ENCODE measurements at places on chromosomes 11 and 22.

DNA sequence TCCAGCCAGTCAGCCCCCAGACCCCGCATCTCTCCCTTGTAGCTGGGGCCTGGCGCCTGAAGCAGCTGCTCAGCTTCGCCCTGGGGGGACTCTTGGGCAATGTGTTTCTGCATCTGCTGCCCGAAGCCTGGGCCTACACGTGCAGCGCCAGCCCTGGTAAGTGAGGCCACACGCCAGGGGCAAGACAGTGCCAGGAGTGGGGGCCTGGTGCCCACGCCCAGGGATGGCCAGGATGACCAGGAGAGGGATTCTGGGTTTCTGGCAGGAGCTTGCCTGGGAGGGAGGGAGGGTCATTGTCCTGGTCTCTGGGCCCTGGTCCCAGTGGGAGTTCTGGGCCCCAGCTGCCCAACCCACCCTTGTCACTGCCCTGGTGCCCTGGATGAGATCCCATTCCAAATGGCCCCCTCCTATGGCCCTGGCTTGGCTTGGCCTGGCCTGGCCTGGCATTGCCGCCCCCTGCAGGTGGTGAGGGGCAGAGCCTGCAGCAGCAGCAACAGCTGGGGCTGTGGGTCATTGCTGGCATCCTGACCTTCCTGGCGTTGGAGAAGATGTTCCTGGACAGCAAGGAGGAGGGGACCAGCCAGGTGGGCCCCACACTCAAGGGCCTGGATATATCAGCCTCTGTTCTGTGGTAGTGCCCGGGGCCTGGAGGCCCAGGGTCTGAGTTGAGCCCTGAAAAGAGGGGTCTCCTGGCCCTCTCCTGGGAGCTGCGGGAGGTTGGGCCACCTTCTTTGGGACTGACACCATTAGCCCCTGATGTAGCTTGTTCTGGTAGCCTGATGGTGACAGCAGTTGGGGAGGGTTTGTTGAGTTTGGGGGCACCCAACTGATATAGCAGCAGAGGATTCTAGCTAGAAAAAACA lies 3.7 kb downstream of the SLC39A13 start:
- peak; percentile 79 for DNase-seq

DNA sequence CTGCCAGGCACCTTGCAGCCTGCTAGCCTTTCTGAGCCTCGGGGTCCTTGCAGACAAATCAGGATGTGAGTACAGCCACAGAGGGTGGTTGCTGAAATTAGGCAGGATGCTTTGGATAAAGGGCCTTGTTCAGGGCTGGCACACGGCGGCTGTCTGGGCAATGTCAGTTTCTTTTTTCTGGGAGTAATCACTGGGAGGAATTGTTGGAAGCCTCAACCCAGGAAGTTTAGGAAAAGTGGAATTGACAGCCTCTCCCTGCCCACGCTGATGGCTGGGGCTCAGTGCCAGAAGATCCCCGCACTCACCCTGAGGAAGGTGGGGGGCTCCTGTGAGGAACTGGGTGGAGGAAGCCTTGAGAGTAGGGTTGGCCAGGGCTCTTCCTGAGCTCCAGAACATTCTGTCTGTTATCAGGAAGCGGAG lies 37.4 kb downstream of the CD82 start:
- DNase-seq, result no peak

DNA sequence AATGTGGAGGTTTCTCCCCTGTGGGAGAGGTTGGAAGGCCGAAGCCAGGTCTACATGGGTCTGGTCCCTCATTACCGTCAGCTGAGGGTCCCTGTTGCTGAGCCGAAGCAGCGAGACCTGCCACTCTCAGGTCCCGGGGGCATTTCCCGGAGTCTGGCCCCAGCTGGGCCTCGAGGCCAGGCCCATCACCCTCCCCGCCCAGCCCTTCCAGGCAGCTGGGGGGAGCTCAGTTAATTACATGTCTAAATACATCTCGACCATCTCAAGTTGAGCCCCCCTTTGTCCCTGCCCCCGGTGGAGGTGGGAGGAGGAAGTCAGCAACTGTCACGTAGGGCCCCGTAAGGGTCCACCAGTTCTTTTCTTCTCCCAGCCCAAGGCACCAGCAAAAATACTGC lies 3.6 kb downstream of the CDKN1C start:
- peak; percentile 33 for DNase-seq

DNA sequence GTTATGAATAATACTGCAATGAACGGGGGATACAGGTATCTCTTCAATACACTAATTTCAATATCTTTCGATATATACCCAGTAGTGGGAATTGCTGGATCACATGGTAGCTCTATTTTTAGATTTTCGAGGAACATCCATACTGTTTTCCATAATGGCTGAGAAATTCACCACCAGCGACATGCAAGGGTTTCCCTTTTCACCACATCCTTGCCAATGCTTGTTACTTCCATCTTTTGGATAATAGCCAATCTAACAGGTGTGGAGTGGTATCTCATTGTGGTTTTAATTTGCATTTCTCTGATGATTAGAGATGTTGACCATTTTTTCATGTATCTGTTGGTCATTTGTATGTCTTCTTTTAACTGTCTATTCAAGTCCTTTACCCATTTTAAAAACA lies 5.9 kb downstream of the IL10RA start:
- no peak for DNase-seq

- DNase-seq, result no peak
Measured at GRCh38 chr11:65539744-65540289, 14.9 kb downstream of the SCYL1 start.

DNA sequence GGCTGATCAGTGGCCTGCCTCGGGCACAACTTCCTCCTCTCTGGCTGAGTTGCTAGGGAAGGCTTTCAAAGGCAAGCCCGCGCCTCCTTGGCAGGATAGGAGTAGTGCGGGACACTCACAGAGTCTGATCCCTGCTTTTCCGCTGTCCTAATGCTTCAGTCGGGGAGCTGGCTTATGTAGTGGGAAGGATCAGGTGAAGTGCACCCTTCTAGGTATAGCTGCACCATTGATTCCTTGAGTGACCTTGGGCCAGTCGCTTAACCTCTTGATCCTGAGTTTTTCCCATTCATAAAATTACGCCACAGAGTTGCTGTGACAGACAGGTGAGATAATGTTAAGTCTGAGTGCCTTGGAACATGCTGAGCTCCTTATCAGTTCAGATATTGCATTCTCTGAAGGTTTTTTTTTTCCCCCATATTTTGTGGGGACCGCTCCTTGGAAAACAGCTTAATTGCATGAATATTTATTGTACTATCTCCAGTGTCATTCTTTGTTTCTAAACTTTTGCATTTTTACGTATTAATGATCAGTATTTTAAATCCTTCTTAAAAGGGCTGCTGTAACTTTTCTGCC lies 961 bp downstream of the IPO7 start:
- DNase-seq, result no peak

DNA sequence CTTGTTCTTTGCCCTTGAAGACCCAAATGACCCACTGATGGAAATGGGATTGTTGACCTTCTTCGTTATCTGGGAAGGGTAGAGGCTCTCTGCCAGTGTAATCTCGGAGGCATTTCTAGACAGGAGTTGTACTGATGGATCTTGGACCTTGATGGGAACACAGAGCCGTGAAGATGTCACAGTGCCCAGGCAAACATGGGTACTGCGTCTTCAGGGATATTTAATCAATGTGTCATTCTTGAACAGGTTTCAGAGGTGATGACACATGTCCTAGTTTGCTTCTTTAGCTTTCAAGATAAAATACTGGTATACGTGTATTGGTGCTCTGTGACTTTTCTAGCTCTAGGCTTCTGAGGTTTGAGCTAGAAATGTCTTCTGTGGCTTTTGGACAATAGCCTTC lies 6.2 kb downstream of the LDLRAD3 start:
- DNase-seq, result no peak

DNA sequence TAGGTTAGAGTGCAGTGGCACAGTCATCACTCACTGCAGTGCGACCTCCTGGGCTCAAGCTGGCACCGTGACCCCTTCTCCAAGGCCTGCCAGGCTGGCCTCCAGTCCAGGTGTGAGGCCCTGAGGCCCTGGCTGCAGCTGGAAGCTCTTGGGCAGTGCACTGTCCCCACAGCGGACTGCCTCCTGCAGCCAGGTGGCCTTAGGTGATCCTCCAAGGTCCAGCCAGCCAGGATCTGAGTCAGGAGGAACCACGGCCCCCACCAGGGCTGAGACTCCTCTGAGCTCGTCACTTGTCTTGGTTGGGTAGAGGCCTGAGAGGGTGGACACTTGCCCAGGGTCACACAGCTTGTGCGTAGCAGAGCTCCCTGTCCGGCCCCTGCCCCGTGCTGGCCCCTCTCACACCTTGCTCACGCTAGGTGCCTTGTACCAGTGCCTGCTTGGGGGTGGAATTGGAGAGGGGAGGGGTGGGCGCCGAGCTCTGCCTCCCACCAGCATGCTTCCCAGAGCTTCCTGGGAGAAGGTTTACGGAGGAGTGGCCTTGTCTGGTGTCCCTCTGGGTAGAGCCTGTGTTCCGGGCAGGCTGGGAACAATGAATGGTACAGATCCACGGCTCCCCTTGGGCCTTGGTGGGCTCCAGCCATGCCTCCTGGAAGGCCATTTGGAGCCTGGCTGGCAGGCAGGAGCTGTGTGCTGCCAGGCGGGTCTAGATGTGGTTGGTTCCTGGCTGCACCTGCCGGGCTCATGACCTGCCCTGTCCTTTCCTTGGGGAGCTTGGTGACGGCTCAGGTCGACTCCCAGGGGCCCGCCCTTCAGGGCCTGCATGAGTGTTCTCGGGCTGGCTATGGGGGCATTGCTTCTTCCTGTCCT lies 20.6 kb downstream of the KCNQ1 start:
- DNase-seq, result no peak

DNA sequence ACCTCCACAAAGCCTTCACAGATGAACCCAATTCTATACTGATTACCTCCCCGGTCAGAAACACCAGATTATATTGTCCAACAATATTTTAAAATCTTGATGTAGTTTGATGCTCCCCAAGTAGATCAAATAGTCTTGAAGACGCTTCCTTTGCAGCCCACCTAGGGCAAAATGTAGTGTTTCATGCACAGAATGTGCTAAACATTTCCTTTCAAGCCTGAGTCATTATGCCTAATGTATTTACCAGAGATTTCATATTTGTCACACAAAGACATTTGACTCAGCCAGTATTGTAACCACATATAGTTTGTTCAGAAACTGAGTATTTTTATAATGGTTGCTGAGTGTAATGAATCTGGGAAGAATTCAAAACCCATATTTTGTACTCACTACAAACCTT lies 1396.8 kb downstream of the LRRC4C start:
- no peak for DNase-seq

DNA sequence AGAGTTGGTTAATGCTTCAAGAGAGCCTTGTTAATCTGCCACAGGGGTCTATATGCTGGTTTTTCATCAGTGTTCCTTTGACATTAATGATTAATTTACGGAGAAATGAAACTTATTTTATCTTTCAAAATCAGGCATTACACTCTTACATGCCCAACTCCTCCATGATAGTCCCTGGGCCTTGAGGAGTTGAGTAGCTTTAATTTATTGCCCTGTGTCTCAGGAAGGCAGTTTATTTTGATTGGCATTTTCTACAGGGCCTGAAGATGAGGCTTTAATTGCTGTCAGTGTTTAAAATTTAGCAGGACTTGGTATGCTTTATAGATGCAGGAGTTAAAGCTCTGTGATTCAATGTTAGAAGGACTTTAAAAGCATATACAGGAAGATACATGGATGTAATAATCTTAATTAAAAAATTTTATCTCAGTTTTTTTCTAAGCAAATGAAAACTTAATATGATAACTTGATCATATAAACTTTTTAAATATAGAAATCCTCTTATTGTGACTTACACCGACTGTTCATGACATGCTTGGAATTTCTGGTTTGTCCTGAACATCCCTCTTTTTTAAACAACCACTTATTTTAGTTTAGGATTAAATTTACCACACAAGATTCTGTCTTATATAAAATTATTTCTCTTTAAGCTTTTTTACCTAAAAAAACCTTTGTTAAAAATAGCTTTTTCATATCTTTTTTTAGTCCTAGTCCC lies 12.2 kb downstream of the GLYAT start:
- DNase-seq, result no peak

DNA sequence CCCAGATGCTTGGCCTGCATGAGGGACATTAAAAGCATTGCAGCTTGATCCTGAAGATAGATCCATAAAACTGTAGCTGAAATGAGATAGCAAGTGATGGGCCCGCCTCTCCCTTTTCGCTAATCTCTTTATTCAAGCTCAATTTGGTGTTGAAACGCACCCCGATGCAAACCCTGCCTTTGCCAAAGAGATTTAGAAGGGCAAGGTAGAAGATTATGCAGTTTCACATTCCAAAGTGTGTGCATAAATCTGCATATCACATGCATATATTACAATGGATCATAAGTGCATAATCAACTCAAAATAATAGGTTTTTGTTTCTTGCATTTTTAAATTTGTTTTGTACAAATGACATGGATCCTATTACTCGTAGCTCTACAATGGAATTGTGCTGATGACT lies 80.1 kb upstream of the SHANK2 start:
- DNase-seq, result no peak

- no peak for DNase-seq
Measured at GRCh38 chr11:62726915-62727164, 417 bp downstream of the HNRNPUL2 start.

Measured in myocyte (in vitro differentiated cells).